Vagina (tissue), 2 donors: ENCODE measurements at places on chromosomes 4 and X.

GRCh38 chrX:63506320-63506719 is 155.2 kb upstream of the SPIN4 start:
- no peak for DNase-seq

GRCh38 chrX:6813836-6814370 is 279.0 kb upstream of the VCX3A start:
- DNase-seq, result no peak

- no peak for DNase-seq
These were observed 21.0 kb downstream of the COL4A6 start for GRCh38 chrX:108417257-108417656.

DNA sequence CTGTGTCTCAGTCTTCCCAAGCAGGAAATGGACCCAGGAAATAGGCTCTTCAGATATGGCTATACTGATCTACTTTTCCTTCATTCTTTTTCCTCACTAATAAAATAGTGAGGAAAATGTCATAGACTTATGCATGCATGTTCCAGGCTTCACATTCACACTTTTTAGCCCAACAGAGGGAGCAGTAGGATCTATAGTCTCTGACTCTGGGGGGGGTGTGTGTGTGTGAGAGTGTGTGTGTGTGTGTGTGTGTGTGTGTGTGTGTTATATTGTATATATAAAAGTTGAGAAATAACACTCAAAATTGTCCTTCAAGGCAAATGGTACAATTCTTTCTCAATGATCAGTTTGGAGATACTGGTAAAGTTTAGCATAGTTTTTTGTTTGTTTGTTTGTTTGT is 297.2 kb upstream of the GALNT7 start:
- DNase-seq, result no peak

GRCh38 chr4:118981171-118981838 is 92.7 kb downstream of the SYNPO2 start:
- DNase-seq, result no peak

DNA sequence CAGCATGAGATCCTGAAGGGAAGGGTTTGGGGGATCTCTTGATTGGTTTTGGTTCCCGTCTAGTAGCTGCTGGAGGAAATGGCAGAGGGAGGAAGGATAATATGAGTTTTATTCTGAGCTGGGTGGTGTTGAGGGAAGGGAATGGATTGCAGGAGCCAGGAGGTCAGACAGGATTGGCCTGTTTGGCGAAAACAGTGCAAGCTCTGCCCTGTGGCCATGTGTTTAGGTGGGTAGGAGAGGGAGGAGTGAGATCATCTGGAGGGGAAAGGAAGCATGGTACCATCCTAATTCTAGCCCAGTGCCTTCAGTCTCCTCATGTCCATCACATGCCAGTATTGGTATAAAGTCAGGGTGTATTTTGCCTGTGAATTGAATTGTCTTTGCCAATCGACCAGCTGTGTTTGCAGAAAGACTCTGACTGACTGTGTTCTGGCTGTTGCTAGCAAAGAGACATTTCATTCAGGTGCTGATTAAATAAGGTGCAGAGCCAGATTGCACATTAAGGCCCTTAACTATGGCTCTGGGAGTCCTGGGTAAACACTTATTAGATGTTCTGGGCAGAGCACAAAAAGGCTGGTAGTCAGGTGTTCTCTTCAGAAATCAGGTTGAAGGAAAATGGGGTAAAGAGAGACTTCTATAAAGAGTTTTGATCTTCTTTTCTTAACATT is 10.0 kb downstream of the TMEM164 start:
- no peak for DNase-seq

DNA sequence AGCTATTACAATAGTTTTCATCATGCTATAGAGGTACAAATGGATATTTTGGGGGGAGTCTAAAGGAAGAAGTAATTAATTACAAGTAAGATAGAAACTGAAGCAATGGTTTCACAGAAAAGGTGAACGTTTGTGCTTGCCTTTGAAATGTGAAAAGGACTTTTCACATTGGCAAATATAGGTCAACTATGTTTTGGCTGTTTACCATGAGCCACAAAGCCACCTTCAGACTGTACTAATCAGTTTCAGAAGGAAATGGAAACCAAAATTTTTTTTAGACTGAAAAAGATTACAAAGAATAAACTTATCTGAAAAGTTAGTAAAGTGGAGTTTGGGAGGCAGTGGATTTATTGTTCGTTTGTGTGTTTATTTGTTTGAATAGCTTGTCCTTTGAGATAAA is 32.1 kb downstream of the SYTL5 start:
- DNase-seq, result no peak

- DNase-seq, result no peak
These were observed 200.2 kb upstream of the FAM47A start for GRCh38 chrX:34332334-34332733.
